ENCODE measurements at places on chromosomes 7 and 10. TPM values are rescaled to one million over a fixed set of nuclear protein-coding genes. Genes with fewer than 3 reads are reported as not detected.

RASA4B gene
- total RNA-seq, result 14.8 TPM

RAB19 gene
- total RNA-seq, result 0.35 TPM

HNRNPA2B1 gene
- 699 TPM for total RNA-seq

GPRIN2 gene
- 0.13 TPM for total RNA-seq

- DNase-seq, result no peak
- no peaks in the 10 kb centered on the region for H3K36me3 ChIP-seq
- H3K27me3 ChIP-seq, result no peaks in the 10 kb centered on the region
- H3K4me3 ChIP-seq, result no peak overlapping the region
These were observed 718 bp upstream of the CTBP2 start for GRCh38 chr10:125160856-125161706.

DNA sequence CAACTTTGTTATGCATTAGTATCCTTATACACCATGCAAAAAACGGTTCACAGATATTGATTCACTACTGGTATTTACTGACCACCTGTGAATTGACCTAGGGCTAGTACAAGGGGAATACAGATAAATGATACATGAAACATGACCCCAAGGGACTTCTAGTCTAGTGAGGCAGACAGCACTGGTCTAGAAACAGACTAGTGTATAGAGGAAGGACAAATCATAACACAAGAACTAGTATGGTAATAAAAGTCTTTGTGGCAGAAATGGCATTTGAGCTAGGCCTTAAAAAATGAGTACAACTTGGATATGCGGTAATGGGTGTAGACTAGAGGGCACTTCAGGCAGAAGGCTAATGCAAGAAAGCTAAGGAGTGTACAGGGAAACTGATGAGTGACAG is 86.6 kb downstream of the SLC25A13 start:
- H3K27me3 ChIP-seq, result no peaks in the 10 kb centered on the region
- peaks cover 4% of the 10 kb centered on the region for H3K36me3 ChIP-seq
- DNase-seq, result no peak
- H3K4me3 ChIP-seq, result no peak overlapping the region
- H3K4me1 ChIP-seq, result no peaks in the 10 kb centered on the region

DNA sequence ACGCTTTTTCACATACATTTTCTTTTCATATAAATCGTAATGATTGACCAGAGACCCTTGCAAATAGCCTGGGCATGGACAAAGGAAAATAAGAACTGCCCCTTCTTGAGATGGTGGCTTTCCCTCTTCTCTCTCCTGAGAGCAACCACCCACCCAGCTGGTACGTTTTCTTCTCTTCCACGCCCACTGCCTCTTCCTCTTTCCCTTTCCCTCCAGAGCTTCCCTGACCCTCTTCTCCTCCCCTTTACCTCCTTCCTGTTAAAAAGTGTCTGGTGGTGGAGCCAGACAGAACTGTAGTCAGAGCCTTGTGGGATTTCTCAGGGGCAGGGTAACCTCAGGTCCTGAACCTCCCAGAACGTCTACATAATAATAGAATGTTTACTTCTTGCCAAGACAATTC is 23.2 kb downstream of the GPR141 start:
- peaks cover 13% of the 10 kb centered on the region for H3K4me1 ChIP-seq
- H3K36me3 ChIP-seq, result no peaks in the 10 kb centered on the region
- H3K27ac ChIP-seq, result no peak overlapping the region
- DNase-seq, result no peak
- H3K27me3 ChIP-seq, result no peaks in the 10 kb centered on the region

DNA sequence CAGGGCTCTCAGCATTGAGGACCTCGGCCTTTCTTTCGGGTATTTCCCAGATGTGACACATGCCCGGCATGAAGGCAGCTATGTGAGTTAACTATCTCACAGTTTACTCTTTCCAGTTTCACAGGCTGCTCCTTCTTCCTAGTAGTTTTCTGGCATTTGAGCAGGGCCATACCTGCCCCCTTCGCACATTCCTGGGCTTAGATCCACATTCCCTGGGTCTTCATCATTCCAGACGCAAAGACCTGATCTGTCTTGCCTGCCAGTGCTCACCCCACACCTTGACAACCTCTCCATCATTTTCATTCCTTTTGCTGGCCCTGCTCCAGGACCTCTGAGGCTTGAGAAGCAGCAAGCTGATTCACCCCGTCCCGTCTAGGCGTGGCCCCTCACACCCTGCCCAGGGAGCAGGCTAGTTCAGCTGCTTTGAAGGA is 227.5 kb downstream of the WDR11 start:
- H3K36me3 ChIP-seq, result no peaks in the 10 kb centered on the region
- DNase-seq, result no peak
- H3K4me3 ChIP-seq, result no peak overlapping the region
- H3K4me1 ChIP-seq, result no peaks in the 10 kb centered on the region
- peaks cover 6% of the 10 kb centered on the region for H3K27me3 ChIP-seq

DNA sequence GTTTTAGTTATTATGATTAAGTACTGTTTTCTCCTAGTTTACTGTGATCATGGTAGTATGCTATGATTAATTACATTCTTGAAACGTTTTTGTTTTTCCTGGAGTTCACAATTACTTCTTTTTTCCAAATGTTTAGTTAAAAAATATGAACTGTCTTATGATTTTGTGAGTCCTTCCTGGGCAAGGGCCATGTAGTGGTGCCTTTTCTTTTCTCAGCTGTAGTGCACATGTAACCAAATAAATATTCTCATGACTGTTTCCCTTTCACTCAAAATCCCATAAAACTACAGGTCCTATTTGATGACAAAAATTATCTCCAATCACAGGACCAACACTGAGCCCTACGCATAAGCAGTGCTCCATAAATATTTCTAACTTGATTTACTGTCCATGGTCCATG is 118.9 kb upstream of the EGR2 start:
- H3K4me3 ChIP-seq, result no peak overlapping the region
- H3K36me3 ChIP-seq, result no peaks in the 10 kb centered on the region
- H3K27ac ChIP-seq, result no peak overlapping the region
- H3K4me1 ChIP-seq, result no peaks in the 10 kb centered on the region

All from GM12878 (cell line).